ENCODE measurements at places on chromosomes 4 and X.
A peak's percentile ranks its signal among the peaks of the same experiment; 100 is the strongest.

DNA sequence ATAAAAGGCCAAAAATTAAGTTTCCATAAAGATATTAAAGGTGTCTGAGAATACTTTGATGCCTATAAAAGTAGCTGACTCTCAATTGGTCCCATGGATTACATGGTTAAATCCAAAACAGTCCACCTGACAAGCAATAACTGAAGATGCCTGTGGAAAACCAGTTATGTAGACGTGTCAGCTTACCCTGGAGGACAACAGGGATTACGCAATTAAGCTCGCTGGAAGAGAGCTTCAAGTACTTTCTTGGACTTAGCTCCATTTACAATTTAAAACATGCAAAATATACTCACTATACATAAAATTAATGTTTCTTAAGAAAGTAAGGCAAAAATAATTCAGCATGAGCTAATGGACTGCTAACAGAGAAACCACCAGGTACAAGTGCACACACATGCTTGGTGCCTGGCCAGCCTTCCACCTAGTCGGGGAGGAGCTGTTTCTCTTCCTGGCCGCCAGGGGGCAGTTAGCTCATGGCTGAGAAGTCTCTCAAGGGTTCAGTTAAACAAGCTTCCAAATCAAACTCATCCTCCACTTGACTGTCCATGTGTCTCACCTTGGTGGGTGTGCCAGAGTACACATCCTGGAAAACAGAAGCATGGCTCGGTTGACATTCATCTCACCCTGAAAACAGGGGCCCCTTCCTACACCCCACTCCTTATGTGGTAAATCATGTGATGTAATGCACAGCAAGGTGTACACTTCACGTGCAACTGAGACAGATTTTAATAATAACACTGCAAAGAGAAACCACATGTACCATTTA lies 9.2 kb upstream of the FAM53A start:
- peak; percentile 86 for DNase-seq

DNA sequence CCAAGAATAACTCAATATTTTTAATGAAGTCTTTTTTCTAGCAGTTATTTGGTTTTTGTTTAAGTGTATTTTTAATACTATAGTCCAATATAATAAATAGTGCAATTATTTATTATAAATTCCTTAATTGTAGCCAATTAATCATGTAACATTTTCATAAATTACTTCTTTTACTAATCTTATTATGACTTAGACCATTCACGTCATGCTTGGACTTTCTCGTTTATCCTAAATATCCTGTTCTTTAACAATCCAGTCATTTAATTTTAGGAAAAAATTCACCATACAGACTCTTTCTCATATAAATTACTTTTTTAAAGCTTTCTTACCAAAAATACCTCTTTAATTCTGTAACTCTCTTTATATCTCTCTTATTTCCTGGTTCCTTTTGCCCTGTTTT lies 350.1 kb downstream of the AR start:
- no peak for DNase-seq

DNA sequence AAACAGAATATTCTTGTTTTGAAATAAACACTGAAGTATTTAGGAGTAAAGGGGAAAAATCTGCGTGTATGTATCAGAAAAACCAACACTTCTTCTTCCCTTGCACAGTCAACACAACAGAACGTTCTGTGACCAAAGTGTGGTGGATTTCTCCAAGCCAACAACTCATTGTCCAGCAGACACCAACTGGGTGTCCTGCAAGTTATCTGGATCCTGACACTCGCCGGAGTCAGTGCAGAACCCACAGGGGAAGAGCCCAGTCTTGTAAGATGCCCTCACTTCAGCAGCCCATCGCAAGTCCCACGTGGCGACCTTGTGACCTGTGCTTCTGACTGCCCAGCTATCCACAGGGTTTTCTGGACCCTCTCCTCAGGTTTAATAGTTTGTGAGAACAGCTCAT lies 630.7 kb upstream of the ZFP42 start:
- no peak for DNase-seq

- peak; percentile 39 for DNase-seq
Measured at GRCh38 chrX:253451-254297, 27.5 kb upstream of the PLCXD1 start.

DNA sequence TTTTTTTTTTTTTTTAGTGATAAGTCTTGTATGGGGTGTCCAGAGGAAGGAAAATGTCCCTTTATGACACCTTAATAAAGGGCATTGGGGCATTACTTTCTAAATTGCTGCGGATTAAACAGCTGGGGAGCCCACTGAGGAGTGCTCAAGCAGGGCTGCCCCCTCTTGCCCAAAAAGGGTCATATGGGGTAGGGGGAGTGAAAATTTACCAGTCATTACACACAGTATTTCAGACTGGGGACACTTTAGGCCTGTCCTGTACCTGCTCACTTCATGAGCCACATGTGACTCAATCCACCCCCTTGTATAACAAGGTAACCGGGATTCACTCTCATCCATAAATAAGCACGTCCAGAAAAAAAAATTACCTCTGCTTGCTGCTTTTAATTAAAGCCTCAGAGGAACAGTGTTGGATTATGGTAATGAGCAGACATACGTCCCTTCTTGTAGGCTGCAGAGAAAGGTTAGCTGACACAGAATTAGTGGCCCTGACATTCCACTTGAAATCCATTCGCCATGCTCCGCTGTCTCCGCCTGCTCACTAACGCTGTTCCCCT lies 1.8 kb downstream of the PRDM8 start:
- no peak for DNase-seq

GRCh38 chr4:25020236-25020635 lies 10.5 kb downstream of the LGI2 start:
- DNase-seq: no peak

DNA sequence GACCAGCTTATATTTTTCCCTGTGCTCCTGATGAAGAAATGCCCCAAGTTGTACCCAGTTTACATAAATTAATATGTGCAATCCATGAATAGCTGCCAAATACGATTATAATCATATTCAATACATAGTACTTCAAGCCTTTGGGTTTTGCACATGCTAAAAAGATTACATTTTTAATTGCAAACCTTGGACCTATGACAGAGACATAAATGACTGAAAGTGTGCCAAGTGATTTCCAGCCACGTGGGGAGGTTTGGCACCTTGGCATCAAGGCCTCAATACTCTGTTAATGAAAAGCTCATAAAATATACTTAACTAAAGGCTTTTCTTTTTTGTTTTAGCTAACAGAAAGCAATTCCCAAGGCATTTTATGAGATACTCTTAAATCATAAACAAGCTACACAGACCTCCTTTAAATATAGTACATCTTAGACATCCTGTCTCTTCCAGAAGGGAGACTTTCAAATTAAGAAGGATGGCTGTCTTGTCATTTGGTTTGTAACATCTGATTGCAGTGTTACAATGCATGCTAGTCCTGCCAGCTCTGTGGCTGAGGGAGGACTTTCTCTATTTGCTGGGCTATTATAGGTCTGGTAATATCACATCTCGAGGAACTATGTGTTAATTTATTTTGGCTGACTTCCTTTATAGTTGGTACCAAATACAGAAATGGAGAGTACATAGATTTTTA lies 404.1 kb downstream of the AFF2 start:
- no peak for DNase-seq

GRCh38 chrX:7062903-7063302 lies 84.6 kb upstream of the STS start:
- DNase-seq: no peak

DNA sequence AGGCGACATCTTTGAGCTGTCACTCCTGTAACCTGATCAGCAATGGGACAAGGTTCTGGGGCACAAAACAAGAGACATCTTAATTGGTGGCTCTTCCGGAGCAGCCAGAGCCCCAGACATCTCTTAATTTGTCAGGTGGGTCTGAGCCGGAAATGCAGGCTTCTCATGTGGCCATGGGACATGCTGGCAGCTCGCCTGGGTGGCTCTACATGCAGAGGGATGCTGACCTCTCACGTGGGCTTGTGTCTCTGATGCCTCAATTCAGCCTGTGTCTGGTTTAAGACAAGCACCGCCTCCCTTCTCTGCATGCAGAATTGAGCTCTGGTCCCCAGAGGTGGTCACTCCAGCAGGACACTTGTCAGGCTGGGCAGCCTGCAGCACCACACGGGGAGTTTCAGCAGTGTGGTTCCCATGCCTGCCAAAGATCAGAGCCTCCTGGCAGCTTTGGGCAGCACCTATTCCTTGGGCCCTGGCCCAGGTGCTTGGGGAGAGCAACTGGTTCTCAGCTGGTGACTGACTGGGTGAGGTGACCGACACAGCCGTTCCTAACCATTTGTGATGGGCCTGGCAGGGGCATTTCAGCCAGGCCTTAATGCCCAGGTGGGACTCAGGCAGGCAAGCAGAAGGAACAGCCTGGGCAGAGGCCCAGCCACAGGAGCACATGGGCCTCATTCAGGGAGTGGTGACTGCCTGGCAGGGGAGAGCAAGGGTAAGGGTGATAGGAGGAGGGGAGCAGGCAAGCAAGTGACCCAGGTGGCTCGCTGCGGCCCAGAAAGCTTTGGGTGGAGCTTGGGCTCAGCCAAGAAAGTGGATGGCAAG lies 53.4 kb downstream of the HMX1 start:
- peak; percentile 28 for DNase-seq

DNA sequence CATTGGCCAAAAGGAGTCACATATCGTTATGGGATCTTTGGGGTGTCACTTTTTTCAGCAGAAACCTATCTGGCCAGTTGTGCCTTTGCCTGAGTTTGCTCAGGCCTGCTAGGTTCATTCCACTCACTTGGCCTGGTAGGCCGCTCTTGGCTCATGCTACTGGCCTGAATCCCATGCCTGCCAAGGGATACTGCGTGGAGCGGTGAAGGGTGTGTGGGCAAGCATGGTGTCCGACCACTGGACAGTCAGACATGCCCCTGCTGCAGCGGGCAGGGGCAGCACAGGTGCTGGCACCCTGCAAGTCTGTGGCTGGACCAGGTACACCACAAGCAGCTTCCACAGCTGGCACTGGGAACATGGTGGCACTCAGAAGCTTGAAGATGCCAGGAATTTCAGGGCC lies 11.3 kb upstream of the PPM1K start:
- no peak for DNase-seq

DNA sequence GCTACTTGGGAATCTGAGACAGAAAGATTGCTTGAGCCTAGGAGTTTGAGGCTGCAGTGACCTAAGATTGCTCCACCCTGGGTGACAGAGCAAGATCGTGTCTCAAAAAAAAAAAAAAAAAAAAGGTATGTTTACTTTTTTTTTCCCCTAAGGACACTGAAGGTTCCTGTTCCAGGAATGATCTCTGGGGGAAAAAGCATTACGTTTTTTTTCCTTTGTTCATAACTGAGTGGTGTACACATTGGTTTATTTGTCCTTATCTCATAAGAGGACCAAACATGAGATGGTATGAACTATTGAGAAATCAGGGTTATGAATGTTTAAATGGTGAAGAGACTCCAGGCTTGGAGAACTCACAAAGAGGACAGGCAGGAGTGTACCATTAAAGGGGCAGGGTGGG lies 120.4 kb upstream of the IL1RAPL2 start:
- no peak for DNase-seq

DNA sequence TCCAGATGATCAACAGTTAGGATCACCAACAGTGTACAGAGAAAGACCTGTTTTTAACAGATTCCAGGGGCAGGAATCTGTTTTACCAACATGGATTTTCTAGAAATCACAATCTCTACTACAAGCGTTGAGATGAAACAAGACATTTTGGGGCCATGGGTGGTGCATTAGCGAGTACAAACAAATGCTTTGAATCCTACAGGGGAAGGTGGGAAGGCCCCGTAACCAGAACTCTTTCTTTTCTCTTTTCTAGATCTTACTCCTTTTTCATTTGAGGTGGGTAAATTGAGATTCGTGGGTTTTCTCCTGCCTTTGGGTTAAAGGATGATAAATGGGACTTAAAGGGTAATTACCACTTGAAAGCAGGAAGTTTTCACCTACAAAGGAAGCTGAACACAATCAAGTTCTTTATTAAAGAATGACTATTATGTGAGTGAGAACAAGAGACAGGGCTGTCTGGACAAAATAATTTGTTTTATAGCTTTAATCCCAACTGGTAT lies 189.9 kb upstream of the ANXA3 start:
- no peak for DNase-seq

DNA sequence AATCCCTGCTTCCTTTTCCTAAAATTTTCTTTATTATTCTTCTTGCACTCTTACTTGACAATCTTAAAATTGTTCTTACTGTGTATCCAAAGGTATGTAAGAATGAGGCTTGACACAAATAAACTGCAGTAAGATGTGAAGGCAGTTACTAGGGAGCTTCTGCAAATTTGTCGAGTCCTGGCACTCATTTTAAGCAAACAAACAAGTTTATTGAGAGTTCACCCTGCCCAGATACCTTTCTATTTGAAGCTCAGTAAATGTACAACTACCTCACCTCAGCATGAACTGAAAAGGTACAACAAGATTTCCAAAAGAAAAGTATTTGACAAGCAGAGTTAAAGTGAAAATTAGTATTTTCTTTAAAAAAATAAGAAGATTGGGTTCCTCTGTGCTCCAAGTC lies 13.3 kb upstream of the SYTL4 start:
- no peak for DNase-seq

DNA sequence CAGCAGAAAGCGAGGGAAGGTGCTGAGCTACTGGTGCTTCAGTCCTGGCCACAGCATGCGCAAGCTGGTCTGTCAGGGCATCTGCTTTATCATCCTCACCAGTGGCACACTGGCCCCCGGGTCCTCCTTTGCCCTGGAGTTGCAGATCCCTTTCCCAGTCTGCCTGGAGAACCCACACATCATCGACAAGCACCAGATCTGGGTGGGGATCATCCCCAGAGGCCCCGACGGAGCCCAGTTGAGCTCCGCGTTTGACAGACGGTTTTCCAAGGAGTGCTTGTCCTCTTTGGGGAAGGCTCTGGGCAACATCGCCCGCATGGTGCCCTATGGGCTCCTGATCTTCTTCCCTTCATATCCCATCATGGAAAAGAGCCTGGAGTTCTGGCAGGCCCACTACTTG lies 60.3 kb downstream of the ALPK1 start:
- no peak for DNase-seq

DNA sequence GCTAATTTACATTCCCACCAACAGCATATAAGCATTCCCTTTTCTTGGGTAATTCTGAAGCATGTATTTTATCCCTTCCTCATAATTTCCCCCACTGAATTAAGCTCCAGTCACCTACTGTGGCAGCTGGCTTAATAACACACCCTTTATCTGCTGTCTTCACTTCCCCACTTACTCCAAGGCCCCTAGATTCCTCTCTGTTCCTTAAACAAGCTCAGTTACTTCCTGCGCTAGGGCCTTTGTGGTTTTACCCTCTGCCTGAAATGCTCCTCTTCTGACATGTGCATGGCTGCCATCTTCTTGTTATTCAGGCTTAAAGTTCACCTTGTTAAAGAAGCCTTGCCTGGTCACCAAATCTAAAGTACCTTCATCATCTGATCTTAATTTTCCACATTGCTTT lies 47.2 kb upstream of the RPS6KA3 start:
- DNase-seq: no peak

DNA sequence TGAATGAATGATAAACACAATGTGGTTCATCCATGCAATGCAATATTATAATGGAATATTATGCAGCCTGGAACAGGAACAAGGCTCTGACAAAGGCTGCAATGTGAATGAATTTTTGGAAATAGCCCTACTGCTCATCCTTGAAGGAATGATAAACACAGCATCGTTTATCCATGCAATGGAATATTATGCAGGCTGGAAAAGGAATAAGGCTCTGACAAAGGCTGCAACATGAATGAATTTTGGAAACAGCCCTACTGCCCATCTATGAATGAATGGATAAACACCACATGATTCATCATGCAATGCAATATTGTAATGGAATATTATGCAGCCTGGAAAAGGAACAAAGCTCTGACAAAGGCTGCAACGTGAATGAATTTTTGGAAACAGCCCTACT lies 159.4 kb downstream of the CRLF2 start:
- DNase-seq: no peak

Data from H7 (cell line).